Cortex of kidney (tissue), 1 donor: ENCODE measurements at places on chromosomes 7 and 10.

GRCh38 chr10:48779546-48780152, 95.0 kb downstream of the WDFY4 start:
- no peak for DNase-seq

DNA sequence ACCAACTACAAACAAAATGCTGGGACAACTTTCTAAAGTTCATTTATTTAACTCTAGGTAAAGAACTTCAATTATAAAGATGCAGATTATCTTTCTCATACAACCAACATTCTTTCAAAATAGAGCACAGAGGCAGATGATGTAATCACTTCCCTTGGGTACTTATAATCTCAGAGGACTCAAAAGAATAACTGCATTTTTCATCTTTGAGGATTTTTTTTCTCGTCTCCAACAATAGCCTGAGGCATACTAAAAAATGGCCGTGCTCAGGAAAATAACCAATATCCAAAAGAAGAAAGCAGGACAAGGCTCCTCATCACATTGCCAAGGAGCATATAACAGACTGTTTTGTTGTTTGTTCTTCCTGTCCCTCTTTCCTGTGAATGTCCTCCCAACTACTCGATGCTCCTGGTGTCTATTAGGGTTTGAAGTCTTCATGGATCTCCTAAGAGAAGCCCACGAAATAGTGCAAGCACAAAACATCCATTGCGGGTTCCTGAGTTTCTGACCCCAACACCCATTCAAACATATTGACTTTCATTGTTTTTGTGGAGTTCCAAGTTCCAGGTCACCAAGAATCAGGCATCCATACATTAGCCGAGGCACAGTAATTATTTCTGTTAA, 182.9 kb downstream of the SORCS1 start:
- DNase-seq, result no peak

DNA sequence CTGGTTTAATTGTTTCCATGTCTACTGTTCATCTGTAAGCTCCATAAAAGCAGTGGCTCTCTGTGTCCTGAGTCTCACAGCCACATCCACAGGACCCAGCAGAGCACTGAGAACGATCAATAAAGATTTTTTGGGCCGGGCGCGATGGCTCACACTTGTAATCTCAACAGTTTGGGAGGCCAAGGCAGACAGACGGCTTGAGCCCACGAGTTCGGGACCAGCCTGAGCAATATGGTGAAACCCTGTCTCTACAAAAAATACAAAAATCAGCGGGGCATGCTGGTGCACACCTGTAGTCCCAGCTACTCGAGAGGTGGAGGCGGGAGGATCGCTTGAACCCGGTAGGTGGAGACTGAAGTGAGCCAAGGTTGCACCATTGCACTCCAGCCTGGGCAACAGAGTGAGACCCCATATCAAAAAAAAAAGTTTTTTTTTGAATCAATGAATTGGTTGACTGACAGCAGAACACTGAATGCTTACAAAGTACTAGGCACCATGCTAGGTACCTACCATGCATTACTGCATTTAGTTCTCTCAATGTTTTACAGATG, 4.5 kb downstream of the SLC37A3 start:
- no peak for DNase-seq

- DNase-seq, result no peak
Measured at GRCh38 chr7:41378156-41378555, 324.7 kb downstream of the INHBA start.

DNA sequence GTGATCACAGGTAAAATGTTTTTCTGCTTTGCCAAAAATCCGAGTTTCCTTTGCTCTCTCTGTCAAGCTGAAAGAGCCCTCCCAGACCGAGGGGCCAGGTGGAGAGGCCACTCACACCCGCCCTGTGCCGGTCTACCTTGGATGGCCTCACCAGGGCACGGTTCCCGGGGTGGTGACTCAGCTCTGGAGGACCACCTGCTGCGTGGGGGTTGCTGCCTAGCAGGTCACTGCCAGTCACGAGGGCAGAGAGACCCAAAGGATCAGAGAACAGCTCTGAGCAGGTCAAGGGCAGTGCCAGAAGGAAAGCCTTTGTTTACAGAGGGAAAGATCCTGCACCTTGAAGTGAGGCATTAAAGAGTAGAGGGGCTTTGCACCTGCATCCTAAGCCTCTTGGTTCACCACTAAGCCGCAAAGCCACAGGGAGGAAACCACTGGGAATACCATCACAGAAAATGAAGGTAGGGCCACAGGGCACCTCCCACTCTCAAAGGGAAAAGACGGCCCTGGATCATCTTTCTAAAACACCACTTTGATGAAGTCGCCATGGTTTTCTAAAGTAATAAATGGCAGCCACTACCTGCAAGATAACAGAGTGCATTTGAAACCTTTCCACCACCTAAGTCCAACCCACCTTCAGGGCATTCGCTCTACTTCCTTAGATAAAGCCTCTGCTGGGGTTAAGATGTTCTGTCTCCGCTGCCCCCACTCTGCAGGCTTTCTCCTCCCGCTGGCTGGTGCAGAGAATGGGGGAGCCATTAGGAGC, 160.3 kb upstream of the KLF14 start:
- DNase-seq, result peak; percentile 54

GRCh38 chr10:104676874-104677273, 35.8 kb downstream of the SORCS3 start:
- no peak for DNase-seq

DNA sequence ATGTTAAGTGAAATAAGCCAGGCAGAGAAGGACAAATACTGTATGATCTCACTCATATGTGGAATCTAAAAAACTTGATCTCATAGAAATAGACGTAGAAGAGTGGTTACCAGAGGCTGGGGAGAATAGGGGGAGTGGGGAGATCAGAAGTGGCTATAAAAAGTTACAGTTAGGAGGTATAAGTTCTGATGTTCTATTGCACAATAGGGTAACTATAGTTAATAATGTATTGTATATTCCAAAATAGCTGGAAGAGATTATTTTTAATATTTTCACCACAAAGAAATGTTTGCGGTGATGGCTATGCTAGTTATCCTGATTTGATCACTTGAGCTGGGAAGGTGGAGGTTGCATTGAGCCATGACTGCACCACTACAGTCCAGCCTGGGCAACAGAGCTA, 53.8 kb downstream of the SLC18A2 start:
- no peak for DNase-seq

DNA sequence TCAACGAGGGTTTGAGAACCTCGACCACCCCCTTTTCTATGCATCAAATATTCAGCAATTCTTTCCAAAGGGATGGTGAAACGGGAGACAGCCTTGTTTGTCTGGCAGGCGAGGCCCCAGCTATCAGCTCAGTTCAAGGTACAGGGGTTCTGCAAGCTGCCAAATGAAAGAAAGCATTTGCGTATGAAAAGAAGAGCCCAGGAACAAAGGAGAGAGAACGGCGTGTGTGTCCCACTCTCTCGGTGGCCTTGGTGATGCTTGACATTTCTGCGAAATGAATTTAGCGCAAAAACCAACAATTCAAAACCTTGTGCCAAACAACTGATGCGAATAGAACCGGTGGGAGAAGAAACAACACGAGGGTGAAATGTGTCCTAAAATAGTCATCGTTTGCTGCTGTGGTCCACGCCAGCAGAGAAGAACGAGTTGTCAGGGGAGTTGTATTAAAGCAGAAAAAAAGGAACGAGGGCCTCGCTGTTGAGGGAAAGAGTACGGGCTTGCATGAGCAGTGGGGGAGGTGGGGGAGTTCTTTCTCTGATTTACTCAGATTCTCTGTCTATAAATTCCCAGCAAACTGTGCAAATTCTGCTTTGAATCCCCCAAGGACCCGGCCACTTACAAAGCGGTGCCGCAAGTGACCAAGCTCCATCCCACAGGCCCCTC, 97.7 kb downstream of the TMEM130 start:
- DNase-seq, result no peak

- no peak for DNase-seq
Measured at GRCh38 chr10:30977385-30977784, 54.3 kb downstream of the ZNF438 start.
